ENCODE measurements at places on chromosomes 12 and 14.
A peak's percentile ranks its signal among the peaks of the same experiment; 100 is the strongest.

GRCh38 chr12:122467983-122468382 is 32.7 kb downstream of the ZCCHC8 start:
- DNase-seq, result no peak

DNA sequence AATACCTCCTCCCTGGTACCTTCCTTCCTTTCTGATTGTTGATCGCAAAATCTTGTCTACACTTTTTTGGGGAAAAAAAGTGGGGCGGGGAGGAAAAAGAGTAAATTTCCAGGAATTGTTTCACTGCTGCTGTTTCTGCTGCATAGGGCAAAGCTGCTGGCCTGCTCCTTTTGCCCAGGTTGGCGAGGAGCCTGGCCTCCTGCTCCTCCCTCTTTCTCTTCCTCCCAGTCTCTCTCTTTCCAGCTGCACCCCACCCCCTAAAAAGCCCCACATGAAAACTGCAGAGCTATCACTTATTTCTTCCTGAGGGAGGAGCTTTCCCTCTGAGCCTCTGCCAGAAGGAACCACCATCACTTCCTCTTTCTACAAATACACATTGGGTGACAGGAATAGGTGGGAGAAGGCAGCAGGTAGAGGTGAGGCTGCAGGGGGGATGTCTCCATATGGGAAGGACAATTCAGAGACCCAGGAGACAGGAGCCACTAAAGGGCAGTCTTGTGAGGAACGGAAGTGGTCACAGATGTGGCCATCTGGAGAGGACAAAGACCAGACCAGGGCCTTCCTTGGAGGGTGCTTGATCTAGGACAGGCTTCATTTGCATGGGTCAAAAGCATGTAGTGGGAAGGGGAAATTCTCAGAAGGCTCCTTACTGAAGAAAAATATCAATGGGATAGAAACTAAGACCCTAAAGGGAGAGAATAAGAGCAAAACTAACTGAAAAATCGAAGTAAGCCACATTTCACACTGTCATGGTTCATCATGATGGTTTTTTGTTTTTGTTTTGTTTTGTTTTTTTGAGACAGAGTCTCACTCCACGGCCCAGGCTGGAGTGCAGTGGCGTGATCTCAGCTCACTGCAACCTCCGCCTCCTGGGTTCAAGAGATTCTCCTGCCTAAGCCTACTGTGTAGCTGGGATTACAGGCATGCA is 14.8 kb downstream of the ZBTB39 start:
- DNase-seq, result no peak

DNA sequence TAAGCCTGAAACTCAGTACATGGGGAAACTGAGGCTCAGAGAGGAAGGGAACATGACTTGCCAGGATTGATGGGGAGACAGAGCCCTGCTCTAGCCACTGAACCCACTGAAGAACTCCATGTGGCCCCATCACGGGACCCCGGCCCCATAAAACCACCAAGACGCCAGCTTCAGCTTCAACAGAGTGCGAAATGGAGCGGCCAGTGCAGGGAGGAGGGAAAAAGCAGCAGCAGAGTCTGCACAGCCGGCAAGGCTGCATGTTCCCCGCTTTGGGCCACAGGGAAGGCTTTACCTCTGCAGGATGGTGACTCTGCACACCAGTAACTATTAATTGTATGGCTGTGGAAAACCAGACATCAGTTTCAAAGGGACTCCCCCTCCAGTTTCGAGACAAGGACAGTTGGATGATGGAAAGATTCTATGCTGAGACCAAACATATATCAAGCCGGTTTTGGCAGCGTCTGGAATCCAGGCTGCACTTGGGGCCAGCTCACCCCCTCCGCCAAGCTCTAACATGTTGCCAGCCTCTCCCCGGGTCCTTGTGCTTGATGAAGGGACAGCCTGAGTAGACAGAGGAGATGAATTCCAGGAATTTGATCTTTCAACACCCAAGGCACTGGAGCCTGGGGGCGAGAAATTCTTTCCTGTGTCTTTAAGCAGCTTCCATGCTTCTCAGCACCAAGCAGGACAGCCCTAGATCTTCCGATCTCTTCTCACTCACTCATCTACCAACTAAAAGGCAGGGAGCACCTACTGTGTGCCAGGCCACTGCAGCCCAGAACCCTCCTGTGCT is 55.7 kb upstream of the BCL11B start:
- DNase-seq, result no peak

DNA sequence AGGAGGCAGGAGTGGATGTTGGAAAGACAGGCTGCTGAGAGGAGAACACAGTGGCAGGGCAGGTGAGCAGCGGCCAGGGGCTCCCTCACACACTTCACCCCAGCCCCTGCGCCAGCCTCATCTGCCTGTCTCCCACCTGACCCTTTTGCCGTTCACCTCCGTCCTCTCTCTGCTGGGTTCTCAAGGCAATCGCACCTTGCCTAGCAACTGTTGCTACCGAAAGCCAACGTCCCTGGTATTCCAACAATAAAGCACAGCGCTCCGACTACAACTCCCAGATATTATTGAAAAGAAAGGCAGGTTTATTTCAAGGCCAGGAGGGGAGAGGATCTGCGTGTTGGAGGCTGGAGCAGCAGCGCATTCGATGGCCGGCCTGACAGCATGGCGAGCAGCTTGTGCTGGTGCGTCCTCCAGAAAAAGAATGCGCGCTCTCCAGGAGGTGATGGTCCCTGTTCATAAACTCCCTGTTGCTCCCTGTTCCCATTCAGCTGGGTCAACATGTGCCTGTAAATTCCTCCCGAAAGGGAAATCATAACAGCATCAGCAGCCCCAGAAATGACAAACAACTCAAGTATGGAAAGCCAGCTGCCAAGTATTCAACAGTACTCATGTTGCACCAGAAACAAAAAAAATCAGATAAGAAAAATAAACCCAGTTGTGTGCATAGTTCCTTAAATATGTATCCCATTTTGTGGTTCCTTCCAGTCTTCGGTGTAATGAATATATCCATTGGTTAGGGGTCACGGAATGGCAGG is 153.0 kb upstream of the DIO3 start:
- DNase-seq, result no peak

DNA sequence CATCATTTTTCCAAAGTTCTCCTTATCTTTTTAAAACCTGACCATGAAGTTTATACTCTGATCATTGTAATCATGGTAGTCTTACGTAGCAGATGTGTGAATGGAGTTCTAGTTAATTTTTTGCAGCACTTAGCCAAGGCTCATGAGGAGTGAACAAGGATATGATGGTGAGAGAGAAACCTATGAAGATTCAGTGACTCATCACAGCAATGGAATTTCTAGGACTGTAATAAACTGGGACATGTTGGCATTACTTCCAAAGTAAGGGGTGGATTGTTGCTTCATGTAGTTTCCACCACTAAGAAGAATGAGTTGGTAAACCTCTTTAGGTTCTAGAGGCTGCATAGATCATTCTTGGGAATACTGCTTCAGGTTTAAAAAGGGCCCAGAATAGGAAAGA is 102.7 kb downstream of the LRRIQ1 start:
- no peak for DNase-seq

DNA sequence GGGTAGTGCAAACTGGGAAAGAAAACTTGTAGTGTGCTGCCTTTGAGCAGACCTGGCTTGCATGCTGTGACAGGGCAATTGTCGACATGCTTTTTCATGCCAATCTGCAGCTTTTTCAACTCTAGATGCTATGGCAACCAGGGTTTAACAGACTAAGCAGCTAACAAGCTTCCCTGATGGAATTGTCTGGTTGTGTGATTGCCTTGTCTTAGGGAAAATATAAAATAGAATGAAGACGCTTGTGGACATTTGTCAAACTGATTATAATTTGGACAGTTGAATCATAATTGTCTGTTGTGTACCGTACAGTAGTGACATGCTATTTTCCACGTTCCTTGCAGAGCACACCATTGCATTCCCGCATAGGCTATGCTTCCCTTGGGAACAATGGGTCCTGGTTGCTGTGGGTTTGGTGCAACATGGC is 113.0 kb downstream of the FOXG1 start:
- DNase-seq, result no peak

- DNase-seq, result no peak
These were observed 13.3 kb downstream of the NGDN start for GRCh38 chr14:23482823-23483148.

DNA sequence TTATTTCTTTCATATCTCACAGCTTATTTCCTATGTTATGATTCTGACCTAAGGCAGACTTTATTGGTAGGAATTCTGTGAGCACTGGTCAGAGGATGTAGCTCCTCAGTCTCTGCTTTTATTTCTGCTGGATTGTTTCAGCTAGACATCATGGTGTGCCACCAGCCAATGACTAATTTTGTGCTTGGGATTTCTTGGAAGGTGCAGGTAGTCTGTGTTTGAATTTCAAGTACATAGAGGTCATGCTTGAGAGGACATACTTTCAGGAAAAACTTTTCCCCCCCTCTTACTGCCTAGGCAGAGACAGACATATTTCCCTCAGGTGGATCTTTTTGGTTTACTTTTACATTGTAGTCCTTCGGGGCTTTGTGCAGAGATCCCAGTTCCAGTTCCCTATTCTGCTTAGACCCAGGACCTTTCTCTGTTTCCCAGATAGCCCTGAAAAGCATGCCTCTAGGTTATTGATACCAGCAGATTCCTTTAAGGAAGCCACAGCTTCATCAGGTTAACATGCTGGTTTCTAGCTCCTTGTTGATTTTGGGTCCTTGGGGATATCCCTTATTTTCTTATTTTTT is 28.6 kb downstream of the BRMS1L start:
- DNase-seq, result no peak

DNA sequence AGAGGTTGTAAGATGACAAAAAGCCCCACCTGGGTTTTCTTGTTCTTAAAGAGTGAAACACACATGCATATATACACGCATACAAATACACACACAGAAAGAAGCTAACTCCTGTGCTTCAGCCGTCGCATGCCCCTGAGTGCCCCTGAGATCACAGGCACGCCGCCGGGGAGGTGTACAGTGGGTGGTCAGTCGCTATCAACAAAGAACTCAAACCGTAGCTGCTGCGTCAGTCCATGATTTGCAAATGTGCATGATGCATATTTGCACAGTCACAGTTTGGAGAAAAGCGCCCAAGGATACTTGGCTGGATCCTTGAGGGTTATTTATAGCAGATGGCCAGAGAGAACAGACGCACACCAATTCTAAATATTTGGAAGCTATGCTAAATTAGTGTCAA is 206.9 kb downstream of the TMEM132D start:
- no peak for DNase-seq

DNA sequence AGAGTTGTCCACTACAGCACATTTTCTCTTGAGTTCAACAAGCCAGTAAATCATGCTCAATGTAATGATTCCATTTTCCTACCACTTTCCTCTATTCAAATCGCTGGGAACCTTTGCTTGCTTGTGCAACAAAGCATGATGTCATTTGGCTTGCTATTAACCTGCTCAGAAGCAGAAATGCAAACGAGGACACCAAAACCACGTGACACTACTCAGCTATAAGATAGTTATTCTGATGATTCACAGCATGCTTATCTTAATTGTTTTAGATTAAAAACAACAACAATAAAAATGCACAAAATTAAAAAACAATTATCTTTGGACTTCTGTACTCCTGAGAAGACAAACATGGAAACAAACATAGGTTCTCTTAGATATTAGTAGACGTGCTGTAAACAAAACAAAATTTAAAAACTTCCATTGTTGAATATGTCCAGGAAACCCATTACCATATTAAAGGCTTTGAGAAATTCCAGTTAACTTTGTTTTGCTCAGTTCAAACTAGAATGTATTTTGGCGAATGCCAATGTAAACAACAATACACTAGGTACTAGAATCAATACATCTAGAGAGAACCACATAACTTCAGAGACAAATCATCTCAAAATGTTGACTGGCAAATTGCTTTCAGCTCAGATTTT is 77.5 kb upstream of the KRAS start:
- DNase-seq, result no peak

DNA sequence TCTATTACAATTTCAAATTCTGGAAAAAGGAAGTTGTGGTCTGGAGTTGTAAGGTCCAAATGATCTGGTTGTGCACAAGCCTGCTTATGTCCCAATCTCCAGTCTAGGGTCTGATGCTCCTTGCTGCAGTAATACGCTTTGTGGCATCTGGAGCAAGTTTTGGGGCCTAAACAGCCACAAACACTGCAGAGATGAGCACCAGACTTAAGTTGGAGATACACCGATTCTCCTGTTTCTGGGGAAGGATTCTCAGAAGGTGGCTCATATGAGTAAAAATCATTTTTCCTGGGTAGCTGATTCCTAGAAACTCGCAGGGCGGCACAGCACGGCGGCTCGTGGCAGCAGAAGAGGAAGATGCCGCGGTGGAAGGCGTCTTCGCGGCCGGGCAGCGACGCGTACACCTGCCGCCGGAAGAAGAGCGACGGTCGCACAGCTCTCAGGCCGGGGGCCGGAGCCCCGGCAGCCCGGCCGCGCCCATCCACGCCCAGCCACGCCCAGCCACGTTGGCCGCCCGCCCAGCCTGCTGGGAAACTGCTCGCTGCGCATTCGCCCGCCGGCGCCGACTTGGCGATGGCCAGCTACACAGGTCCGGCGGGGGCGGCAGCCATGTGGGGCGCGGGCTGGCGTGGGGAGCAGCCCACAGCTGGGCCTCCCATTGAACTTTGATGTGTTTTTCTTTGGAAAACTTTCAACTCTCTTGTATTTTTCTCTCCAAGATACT is 129.0 kb downstream of the ASCL4 start:
- no peak for DNase-seq

- no peak for DNase-seq
These were observed 40.2 kb upstream of the NT5DC3 start for GRCh38 chr12:103881261-103881660.

GRCh38 chr12:119177724-119178380 is 879 bp upstream of the HSPB8 start:
- DNase-seq, result no peak

DNA sequence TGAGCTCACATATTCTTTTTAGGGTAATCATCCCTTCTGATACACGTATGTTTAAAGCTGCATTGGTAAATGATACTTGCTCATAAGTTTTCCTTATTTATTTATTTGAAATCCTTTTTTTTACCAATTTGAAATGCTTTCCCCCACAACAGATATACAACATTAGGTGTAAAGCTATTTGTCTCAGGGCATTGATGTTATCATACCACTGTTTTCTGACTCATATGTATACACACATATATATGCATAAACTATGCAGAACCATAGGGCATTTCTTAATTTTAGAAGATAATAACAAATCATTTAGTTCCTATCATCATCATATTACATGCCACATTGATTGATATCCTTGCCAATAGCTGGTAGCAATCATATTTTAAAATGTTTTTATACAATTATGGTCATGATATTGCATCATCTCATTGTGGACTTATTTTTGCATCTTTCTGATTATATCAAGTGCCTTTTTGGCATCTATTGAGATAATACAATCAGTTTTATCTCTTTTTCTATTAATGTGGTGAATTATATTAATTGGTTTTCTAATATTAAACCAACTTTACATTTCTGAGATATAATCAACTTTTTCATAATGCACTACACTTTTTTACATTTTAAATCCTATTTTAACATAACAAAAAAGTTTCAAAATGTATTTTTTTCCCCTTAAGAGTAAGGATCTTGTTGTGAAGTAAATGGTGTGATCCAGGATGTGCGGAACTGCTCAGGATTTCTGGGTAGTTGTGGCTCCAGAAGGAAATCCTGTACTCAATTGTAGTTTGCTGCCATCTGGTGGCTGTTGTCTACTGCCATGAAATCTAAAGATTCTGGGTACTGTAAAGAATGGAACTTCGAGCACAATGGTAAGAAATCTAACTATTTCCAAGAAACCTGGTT is 16.7 kb downstream of the OR9K2 start:
- peak; percentile 3 for DNase-seq

All from KG1 (cell line).